ENCODE measurements at places on chromosomes 11 and 22.

GRCh38 chr22:50452649-50453048, 22.2 kb downstream of the SBF1 start:
- no peak for DNase-seq

- no peak for DNase-seq
These were observed 10.2 kb upstream of the NECTIN1 start for GRCh38 chr11:119739021-119739703.

- no peak for DNase-seq
These were observed at the start of gene LRRC32 for GRCh38 chr11:76670485-76671236. Gene LRRC32, minus strand, starts transcription at chr11:76670747. Its CDS starts 4,793 bp downstream, at chr11:76665954.

- no peak for DNase-seq
These were observed 5.1 kb upstream of the ENDOD1 start for GRCh38 chr11:95084509-95084908.

DNA sequence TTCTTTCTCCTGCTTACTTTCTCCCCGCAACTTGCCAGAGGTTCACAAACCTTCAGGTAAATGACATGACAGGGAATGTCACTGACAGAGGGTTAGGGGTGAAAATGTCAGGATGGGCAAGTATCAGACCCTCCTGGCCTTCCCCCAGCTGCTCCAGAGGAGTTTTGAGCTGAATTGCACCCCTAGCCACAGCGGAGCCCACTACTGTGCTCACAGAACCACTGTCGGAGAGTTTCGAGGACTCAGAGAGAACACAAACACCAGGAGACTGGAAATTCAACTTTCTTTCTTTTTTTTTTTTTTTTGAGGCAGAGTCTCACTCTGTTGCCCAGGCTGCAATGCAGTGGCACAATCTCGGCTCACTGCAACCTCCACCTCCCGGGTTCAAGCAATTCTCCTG, 21.5 kb upstream of the P2RY2 start:
- no peak for DNase-seq

DNA sequence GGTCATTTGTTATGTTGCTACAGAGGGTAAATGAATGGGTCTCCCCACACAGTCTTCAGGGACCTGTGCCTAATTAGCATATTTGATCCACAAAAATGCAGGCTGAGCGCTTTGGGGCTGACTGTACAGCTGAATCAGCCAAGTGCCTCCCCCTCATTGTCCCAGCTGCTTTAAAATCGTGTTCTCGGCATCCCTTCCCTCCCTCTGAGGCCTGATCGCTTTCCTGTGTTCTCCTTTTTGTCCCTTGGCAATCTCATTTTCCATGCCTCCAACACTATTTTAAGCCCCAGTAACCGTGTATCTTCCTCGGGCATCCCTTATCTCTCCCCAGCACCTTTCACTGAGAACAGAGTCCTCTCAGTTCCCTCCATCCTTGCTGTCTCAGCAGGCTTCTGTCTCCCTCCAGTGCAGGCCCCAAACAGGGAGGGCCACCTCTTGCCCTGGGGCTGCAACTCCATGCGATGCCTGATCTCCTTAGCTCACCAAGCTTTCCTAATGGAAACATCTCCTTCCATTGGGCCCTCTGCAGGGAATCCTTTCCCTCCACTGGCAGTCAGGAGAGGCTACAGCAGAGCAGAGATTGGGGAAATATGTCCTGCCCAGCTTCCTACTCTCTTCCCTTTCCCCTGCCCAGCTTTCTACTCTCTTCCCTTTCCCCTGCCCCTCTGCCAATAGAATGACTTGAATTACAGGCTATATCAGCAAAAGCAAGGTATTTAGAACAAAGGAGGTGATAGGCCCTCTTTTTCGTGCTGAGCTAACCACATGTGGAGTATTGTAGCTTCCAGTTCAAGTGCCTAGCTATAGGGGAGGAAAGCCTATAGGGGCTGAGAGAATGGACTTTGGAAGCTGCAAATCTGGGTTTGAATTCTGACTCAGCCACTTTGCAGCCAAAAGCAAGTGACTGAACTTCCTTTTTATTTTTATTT, 13.8 kb downstream of the UQCR10 start:
- no peak for DNase-seq

DNA sequence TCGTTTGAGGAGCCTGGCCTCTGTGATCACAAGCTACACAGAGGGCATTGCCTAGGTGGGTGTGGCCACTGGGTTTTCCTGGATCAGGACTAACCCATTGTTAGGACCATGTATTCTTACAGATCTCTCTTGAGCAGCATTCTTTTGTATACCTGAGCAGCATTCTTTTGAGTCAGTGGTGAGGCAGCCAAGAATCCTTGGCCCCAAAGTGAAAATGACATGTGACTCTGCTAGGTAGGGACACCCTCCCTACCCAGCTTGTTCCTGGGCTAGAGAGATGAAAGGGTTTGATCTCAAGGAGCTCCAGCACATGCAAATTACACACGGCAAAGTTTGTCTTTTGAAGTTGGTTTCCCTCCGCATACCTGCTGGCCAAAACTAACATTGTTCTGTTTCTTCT, 55.0 kb upstream of the HORMAD2 start:
- no peak for DNase-seq

- DNase-seq = peak; percentile 53
These were observed 35.5 kb downstream of the PIWIL4 start for GRCh38 chr11:94602430-94603372.

DNA sequence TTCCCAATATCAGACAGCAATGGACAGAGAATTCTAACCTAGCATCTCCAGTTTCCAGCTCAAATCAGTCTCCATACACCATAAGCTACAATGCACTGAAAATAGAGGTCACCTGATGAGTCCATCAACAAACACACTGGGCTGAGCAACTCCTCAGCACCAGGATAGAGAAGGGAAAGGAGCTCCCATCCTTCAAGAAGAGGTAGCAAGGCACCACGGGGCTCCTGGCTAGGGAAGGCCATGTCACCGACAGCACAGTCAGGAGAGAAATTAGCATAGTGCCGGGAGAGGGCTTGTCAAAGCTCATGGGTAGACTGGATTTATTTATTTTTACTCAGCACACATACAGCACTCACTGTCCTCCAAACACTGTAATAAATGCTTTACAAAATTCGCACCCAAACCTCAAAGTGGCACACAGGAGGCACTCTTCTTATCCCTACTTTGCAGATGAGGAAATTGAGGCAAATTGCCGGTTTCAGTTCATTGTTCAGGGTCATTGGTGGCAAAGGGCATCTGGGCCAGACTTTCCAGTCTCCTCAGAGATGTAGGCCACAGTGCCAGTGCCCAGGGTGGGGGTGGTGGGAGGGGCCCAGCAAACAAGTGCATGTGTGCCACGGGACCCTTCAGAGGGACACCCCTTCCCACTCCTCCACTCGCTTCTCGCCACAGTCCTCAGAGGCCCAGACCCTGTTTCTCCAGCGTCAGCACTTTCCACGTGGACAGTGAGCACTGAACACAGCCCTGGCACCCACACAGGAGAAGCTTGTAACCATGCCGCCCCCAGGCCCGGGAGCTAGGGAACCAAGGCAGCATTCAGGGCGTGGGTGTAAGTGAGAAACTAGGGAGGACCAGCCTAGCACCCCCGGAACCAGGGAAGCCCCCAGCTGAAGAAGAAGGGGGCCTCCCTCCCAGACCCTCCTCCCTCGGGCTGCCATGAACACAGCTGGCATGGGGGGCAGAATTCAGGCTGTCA, 1417.4 kb downstream of the TBC1D22A start:
- no peak for DNase-seq

DNA sequence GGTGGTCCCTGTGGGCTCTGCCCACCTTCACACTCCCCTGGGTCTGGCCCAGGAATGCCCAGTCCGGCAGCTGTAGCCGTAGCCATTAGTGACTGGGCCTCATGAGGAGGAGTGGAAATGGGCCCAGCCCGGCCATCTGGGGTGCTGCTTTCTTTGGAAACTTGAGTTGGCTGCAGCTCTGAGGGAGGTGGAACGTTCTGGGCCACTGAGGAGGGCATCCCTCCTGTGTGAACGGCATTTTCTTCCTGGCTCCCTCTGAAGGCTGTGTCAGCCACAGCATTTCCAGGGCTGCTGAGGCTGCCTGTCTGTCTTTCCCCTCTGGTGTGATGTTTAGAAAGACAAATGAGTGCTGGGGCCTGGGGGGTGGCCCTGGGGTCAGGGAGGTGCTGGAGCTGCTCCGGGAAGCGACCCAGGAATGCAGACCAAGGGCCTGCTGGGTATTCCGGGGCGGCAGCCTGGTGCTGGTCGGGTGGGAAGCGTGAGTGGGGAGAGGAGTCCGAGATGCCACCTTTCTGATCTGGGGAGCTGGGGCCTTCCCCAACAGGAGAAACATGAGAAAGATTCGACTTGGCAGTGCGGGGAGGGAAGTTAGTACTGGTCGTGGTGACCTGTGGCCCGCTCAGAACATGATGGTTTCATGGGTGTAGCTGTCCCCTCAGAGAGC, 27.1 kb downstream of the PTDSS2 start:
- no peak for DNase-seq

DNA sequence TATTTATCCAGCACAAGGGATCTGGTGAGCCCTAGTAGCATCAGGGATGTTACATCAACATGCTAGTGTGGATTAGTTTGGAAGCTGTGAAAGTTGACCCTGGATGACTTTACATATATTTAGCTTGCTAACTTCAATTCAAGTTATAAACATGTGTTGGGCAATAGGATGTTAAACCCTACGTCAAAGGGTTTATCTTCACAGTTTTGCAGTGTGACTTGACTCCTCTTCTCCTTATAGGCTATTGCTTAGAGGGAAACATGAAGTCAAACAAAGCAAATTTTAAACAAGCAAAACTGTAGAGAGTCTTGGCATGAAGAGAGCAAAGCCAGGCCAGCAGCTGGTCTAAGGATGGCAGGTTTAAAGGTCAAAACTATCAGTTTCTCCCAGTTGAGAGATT, 11.3 kb upstream of the CTSC start:
- DNase-seq = no peak

DNA sequence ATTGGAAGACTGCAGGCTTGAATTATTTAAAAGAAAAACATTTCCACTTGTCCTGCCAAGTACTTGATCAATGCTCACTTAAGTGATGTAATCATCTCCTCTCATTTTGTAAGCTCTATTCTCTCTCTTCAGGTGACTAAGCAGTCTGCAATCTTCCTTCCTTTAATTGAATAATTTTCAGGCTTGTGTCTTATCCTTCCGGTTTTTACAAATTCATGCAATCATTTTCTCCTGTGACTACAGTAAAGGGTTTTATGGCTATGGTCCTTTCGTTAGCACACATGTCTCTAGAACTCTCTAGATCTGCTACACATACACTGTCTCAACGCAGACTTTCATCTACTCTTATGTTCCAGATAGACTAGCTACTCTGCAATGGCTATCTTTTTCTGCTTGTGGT, 12.6 kb upstream of the UPB1 start:
- DNase-seq = no peak
